ENCODE measurements at places on chromosomes 13 and 19. TPM values are rescaled to one million over a fixed set of nuclear protein-coding genes. Genes with fewer than 3 reads are reported as not detected.

ZNF554 gene
- 4.7 TPM for total RNA-seq

GRCh38 chr13:24614306-24615080, 65.7 kb upstream of the ATP12A start:
- no peak for DNase-seq

GRCh38 chr13:107482688-107483087, 732.6 kb downstream of the LIG4 start:
- no peak for DNase-seq

DNA sequence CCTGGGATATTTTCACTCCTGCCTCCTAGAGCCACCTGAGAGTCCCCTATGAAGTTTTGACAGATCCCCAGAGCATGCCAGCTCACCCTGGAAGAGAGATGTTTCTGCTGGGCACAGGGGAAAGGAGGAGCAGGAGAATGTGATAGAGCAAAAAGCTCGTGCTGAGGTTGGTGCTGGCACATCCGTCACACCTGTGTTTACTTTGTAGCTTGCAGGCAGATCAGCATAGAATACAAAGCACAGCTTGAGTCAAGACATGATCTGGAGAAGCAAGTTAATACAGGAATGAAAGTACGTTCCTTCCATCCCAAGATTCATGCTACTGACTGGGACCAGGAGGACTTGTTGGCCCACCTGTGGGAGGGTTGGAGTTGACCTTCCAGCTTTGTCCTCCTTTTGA, 46.1 kb downstream of the HSPH1 start:
- no peak for DNase-seq

- peak; percentile 76 for DNase-seq
Observed at GRCh38 chr13:19959141-19959830, 759 bp downstream of the ZMYM2 start.
